ENCODE measurements at places on chromosomes 5 and 9. TPM values are rescaled to one million over a fixed set of nuclear protein-coding genes. Genes with fewer than 3 reads are reported as not detected.

DNA sequence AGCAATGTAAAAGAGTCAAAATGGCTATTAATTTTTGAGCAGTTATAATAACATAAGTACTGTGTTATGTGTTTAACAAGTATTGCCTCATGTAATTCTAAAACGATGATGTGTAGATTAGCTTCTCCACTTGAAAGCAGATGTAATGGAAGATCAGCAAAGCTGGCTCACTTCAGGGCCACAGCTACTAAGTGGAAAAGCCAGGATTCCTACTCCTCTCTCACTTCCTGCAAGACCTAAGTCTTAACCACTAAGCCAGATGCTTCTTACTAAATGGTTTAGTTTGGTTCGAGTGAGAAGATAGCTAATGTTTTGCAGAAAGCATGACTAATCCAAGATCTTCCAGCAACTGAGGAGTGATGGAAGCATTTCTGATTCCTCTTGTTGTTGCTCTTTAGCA, 15.7 kb upstream of the TNC start:
- H3K27ac ChIP-seq = no peak overlapping the region
- no peaks in the 10 kb centered on the region for H3K36me3 ChIP-seq
- H3K4me1 ChIP-seq = no peaks in the 10 kb centered on the region
- H3K4me3 ChIP-seq = no peak overlapping the region
- no peaks in the 10 kb centered on the region for H3K27me3 ChIP-seq
- no peak for DNase-seq

- no peaks in the 10 kb centered on the region for H3K27me3 ChIP-seq
- no peaks in the 10 kb centered on the region for H3K36me3 ChIP-seq
- H3K4me3 ChIP-seq = no peak overlapping the region
- DNase-seq = no peak
- no peak overlapping the region for H3K27ac ChIP-seq
These were observed 41.0 kb upstream of the GFPT2 start for GRCh38 chr5:180394031-180394636.

- no peak overlapping the region for H3K27ac ChIP-seq
- no peak overlapping the region for H3K4me3 ChIP-seq
- DNase-seq = no peak
- H3K27me3 ChIP-seq = no peaks in the 10 kb centered on the region
- no peaks in the 10 kb centered on the region for H3K36me3 ChIP-seq
These were observed 90.8 kb downstream of the HACD4 start for GRCh38 chr9:20940447-20941173.

DNA sequence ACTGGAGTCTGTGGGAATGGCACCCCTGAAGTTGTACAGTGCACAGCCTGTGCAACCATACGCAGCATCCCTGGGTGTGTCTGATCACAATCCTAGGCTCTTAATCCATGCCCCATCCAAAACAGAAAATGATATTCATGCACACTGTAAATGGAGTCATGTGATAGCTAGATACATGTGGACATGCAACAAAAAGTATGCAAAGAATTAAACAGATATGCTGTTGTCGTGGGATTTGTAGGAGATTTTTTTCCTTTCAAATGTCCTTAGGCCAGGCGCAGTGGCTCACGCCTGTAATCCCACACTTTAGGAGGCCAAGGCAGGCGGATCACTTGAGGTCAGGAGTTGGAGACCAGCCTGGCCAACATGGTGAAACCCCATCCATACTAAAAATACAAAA, 36.1 kb downstream of the PRRX2 start:
- H3K27me3 ChIP-seq = no peaks in the 10 kb centered on the region
- no peak for DNase-seq
- no peaks in the 10 kb centered on the region for H3K36me3 ChIP-seq
- peaks cover 19% of the 10 kb centered on the region for H3K4me1 ChIP-seq

- peaks cover 4% of the 10 kb centered on the region for H3K36me3 ChIP-seq
- H3K4me3 ChIP-seq = no peak overlapping the region
- DNase-seq = no peak
- H3K27ac ChIP-seq = no peak overlapping the region
- no peaks in the 10 kb centered on the region for H3K27me3 ChIP-seq
These were observed 18.7 kb upstream of the TMEM161B start for GRCh38 chr5:88287302-88287701.

KCNIP1 gene
- total RNA-seq = 3.0 TPM

UBTD2 gene
- total RNA-seq = 9.4 TPM

CDO1 gene
- total RNA-seq = 6.7 TPM

LCN9 gene
- total RNA-seq = not detected

PKD2L2 gene
- total RNA-seq = not detected

Data from upper lobe of left lung (tissue), 6 donors.